Type B pancreatic cell (in vitro differentiated cells): ENCODE measurements at places on chromosomes 1 and 21.

DNA sequence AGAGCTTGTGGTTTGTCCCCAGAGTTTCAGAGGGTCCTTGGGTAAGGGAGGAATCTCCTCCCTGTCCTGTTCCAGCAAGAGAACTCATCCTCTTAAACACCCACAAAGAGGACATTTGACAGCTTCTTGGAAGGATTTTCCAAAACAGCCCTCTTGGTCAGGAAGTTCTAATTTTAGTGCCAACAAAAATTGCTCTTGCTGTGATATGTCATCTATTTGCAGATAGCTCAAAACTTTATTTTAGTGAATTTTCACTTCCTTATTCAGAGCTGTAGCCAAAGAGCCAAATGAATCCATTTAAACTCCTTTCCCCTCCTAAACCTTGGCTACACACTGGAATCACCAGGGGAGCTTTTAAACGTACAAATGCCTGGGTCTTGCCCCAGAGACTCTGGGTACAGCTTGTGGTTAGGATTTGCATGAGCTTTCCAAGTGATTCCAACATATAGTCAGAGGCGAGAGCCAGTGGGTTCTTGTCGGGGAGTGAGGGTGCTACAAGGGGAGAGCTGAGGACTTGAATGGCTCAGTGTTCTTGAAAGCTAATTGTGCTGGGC, 11.8 kb upstream of the RASSF5 start:
- peaks cover 3% of the 10 kb centered on the region for H3K27me3 ChIP-seq
- H3K4me3 ChIP-seq: no peak overlapping the region
- DNase-seq: no peak

- H3K27ac ChIP-seq: no peak overlapping the region
- no peaks in the 10 kb centered on the region for H3K36me3 ChIP-seq
- H3K4me1 ChIP-seq: peaks cover 5% of the 10 kb centered on the region
- no peaks in the 10 kb centered on the region for H3K27me3 ChIP-seq
- DNase-seq: no peak
- no peak overlapping the region for H3K4me3 ChIP-seq
These were observed 50.7 kb upstream of the SPOCD1 start for GRCh38 chr1:31866450-31867032.

DNA sequence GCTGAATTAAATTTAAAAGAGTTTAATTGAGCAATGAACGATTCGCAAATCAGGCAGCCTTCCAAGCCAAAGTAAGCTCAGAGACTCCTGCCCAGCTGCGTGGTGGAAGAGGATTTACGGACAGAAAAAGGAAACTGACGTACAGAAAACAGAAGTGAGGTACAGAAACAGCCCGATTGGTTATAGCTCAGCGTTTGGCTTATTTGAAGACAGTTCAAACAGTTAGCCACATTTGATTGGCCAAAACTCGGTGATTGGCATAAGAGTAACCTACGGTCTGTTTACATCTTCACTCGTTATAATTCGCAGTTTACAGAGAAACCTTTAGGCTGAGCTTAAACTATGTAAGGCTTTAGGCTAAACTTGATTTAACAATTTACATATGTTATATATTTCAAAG, 46.9 kb downstream of the CR1L start:
- DNase-seq: no peak
- peaks cover 9% of the 10 kb centered on the region for H3K27me3 ChIP-seq
- H3K4me1 ChIP-seq: no peaks in the 10 kb centered on the region

GRCh38 chr21:28464095-28464494, 528.6 kb downstream of the LTN1 start:
- no peaks in the 10 kb centered on the region for H3K36me3 ChIP-seq
- DNase-seq: no peak
- no peak overlapping the region for H3K4me3 ChIP-seq
- no peaks in the 10 kb centered on the region for H3K4me1 ChIP-seq
- no peaks in the 10 kb centered on the region for H3K27me3 ChIP-seq
- no peak overlapping the region for H3K27ac ChIP-seq

- no peaks in the 10 kb centered on the region for H3K27me3 ChIP-seq
- peaks cover 28% of the 10 kb centered on the region for H3K4me1 ChIP-seq
- H3K36me3 ChIP-seq: peaks cover 5% of the 10 kb centered on the region
- peak overlapping the region; percentile 65 for H3K4me3 ChIP-seq
- H3K27ac ChIP-seq: peak overlapping the region; percentile 93
- DNase-seq: no peak
These were observed 33.3 kb upstream of the KCNE1 start for GRCh38 chr21:34545079-34545884.

DNA sequence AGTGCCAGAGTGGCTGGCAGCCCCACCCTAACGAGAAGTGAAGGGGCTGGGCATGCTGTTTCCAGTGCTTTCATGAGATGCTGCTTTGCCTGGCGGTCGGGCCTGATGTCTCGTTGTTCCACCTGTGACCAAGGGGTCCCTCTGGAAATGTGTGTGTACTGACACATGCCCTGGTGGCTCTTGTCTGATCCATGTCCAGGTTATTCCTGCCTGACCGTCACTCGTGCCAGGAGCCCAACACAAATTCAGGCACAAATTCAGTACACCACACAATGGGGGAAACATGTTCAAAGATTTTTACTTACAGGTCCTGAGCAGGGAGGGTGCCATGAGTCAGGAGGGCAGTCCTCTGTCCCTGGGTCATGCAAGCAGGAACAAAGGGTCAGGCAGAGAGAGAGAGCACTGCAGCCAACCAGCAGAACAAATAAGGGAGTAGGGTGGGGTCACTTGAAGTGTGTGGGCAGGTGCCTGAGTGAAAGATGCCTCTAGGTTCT, 76.3 kb downstream of the ADARB1 start:
- H3K27ac ChIP-seq: no peak overlapping the region
- H3K36me3 ChIP-seq: no peaks in the 10 kb centered on the region
- H3K4me1 ChIP-seq: peaks cover 38% of the 10 kb centered on the region
- no peak overlapping the region for H3K4me3 ChIP-seq

DNA sequence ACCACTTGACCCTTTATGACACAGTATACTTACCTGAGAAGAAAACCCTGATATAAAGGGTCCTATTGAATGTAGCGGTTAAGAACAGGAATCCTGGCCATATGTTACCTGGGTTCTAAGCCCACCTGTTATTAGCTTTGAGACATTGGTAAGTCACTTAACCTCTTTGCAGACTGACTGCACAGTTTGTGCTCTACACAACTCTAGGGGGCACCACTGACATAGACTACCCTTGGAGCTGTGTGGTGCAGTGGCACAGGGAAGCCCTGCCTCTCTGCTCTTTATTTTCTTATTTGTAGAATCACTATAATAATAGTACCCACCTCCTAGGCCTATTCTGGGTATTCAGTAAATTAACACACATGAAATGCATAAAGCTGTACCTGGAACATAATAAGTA, 165.6 kb downstream of the C1orf94 start:
- no peak for DNase-seq
- no peak overlapping the region for H3K4me3 ChIP-seq
- H3K27ac ChIP-seq: no peak overlapping the region

DNA sequence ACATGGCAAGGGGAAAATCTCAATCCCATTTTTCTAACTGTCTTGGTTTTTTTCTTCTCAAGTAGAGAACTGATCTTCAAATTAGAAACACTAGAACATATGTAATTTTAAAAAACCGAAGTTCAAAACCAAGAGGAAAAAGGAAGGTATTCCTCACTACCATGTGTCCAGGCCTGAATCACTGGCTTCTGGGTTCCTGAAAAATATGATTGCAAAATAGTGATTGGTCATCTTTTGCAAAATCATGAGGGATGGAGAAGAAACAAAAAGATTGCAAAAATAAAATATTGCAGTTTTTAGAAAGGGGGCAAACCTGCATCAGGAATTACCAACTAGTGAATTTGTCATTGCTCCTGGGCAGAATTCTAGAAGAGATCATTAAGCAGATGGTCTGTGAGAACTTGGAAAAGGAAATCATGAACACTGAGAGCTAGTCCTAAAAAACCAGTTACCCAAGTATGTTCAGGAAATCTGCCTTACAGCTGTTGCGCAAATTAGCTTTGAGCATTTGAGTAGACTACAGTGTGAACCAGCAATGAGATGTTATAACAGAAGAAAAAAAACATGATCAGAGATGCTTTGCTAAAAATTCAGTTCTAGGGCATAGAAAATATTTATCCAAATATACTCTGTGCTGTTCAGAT, 49.4 kb downstream of the SPATA46 start:
- H3K36me3 ChIP-seq: no peaks in the 10 kb centered on the region
- H3K27me3 ChIP-seq: no peaks in the 10 kb centered on the region
- no peak overlapping the region for H3K4me3 ChIP-seq
- H3K4me1 ChIP-seq: peaks cover 5% of the 10 kb centered on the region
- no peak for DNase-seq

- no peaks in the 10 kb centered on the region for H3K4me1 ChIP-seq
- H3K4me3 ChIP-seq: no peak overlapping the region
- no peak for DNase-seq
- no peaks in the 10 kb centered on the region for H3K27me3 ChIP-seq
- peaks cover 10% of the 10 kb centered on the region for H3K36me3 ChIP-seq
- no peak overlapping the region for H3K27ac ChIP-seq
These were observed 163.8 kb downstream of the BACH1 start for GRCh38 chr21:29462479-29462878.

DNA sequence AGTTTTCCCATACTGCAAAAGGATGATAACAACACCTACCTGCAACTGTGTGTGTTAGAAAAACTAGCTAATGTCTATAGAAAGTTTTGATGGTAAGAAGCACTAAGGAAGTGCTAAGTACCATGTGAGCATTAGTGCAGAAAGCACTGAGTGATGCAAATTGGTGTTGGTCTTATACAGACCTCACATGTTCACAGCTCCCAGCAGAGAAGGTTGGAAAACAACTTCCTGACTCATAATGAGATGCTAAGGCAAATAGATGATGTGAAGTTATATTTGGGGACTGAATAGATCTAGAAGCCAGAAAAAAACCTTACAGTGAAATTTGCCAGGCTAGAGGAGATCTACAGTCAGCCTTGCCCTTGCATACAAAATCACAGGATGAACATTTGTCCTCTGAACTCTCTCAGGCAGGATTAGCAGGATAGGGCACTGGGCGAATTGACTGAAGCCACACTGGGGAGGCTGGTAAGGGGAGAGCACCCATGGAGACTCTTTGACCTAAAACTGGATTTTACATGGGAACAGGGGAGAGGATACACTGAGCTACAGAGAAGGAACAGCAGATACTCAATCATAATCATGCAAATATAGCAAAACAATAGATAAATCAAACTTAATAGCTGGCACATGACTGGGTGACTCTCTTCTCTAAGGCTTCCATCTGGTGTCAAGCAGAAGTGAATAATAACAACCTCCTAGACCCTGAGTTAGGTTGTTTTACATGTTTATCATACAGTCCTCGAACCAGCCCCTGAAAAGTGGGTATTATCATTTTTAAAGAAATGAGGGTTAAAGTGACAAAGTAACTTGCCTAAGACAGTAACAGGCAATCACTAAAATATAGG, 61.3 kb downstream of the ASTN1 start:
- peak overlapping the region; percentile 15 for H3K27ac ChIP-seq
- peaks cover 7% of the 10 kb centered on the region for H3K27me3 ChIP-seq
- no peak for DNase-seq
- no peaks in the 10 kb centered on the region for H3K36me3 ChIP-seq

DNA sequence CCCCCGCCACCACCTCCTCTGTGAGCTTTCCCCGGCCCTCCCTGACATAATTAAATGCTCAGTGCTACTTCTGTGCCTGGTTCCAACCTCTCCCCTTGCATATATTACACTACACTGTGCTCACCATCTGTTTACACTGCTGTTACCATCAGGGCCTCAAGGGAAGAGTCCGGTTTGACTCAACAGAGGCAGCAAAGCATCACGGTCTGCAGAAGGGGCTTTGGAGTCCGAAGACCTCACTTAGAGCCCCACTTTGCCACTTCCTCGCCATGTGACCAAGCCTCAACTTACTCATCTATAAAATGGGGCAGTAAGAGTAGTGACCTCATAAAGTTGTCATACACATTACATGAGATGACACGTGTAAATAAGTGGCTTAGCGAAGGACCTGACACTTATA, 27.4 kb downstream of the KCNN3 start:
- H3K36me3 ChIP-seq: no peaks in the 10 kb centered on the region
- H3K4me3 ChIP-seq: no peak overlapping the region
- H3K27ac ChIP-seq: no peak overlapping the region
- DNase-seq: no peak
- no peaks in the 10 kb centered on the region for H3K27me3 ChIP-seq
- peaks cover 51% of the 10 kb centered on the region for H3K4me1 ChIP-seq

DNA sequence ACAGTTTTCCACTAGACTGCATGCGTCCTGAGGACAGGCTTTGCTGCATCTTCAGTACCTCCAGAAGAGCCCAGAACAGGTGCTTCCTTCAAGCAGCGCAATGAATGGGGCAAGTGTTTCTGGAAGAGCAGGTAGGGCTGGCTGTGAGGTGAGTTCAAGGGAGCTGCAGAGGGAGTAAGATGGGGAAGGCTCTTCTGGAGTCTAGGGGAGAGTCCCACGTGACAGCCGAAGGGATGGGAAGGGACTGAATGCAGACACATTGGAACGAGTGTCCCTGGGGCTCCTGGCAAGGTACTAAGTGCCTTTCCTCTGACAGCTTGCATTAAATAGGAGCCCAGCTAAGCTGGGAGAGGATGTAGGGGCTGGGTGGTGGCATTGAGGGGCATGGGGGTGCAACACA, 84.2 kb downstream of the FAM78B start:
- peaks cover 9% of the 10 kb centered on the region for H3K4me1 ChIP-seq
- no peak overlapping the region for H3K27ac ChIP-seq
- H3K27me3 ChIP-seq: no peaks in the 10 kb centered on the region
- H3K36me3 ChIP-seq: no peaks in the 10 kb centered on the region

DNA sequence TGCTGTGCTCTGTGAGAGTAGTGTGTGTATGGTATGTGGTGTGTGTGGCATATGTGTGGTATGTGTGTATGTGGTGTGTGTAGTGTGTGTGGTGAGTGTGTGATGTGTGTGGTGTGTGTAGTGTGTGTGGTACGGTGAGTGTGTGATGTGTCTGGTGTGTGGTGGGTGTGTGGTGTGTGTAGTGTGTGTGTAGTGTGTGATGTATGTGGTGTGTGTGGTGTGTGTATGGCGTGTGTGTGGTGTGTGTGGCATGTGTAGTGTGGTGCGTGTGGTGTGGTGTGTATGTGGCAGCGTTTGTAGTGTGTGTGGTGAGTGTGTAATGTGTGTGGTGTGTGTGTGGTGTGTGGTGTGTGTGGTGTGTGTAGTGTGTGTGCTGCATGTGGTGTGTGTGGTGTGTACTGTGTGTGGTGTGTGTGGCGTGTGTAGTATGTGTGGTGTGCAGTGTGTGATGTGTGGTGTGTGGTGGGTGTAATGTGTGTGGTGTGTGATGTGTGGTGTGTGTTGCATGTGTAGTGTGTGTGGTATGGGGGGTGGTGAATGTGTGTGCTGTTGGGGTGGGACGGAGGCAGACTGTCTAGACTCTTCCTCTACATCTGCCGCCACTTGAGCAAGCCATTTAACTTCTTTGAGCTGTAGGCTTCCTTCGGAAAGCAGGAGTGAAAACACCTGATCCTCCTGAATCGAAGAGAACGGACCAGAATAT, 33.5 kb downstream of the GPA33 start:
- H3K4me1 ChIP-seq: peaks cover 11% of the 10 kb centered on the region
- no peak for DNase-seq
- peaks cover 12% of the 10 kb centered on the region for H3K27me3 ChIP-seq
- H3K36me3 ChIP-seq: no peaks in the 10 kb centered on the region
- no peak overlapping the region for H3K27ac ChIP-seq
